ENCODE measurements at places on chromosomes 6 and 20.

- H3K36me3 ChIP-seq, result no peaks in the 10 kb centered on the region
- no peaks in the 10 kb centered on the region for H3K27me3 ChIP-seq
- no peak overlapping the region for H3K4me3 ChIP-seq
- DNase-seq, result no peak
- no peak overlapping the region for H3K27ac ChIP-seq
- H3K4me1 ChIP-seq, result no peaks in the 10 kb centered on the region
Measured at GRCh38 chr20:12372557-12372956, 454.9 kb downstream of the BTBD3 start.

DNA sequence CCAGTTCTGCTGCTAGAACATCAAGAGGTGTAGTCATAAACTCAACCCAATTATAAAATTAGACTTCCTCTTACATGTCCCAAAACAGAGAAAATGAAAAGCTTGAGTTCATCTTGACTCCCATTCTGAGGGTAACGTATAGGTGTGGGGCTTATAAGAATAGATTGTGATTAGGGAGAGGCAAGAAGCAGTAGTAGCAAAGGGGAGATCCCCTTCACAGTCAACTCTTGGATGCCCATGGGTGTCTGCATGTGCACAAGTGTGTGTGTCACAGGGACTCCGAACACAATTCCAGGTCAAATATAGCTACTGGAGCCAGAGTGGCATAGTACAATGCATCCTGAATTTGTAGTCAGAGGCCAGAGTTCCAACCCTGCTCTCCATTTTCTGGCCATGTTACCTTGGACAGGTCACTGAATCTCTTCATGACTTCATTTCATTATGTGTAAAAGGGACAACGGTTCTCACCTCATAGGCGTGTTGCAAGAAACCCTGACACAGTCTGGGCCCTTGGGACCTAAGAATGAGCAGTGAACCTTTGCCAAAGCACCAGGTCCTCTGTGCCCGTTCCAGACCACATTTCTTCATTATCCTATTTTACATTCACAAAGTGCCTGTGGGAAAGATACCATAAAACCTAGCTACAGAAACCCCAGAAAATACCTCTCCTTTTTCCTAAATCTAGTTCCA lies 11.8 kb downstream of the GSTA4 start:
- DNase-seq, result no peak
- no peaks in the 10 kb centered on the region for H3K27me3 ChIP-seq
- H3K36me3 ChIP-seq, result peaks cover 55% of the 10 kb centered on the region
- no peak overlapping the region for H3K27ac ChIP-seq
- H3K4me3 ChIP-seq, result no peak overlapping the region

DNA sequence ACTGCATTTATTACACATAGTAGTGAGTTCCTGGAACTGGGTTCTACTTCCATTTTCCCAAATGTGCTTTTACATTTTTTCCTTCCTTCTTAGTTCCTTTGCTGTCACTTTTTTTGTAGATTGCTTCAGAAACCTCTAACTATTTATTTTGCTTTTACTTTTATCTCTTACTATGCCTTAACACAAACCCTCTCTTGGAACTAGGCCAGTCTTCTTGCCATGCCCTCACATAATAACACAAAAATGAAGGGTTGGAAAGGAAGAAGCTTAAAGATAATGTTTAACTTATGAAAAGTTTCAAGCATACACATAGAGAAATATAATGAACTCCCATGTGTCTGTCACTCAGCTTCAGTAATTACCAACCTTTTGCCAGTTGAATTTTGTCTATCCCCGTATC lies 27.1 kb downstream of the TOP1 start:
- peaks cover 64% of the 10 kb centered on the region for H3K4me1 ChIP-seq
- H3K27me3 ChIP-seq, result no peaks in the 10 kb centered on the region
- DNase-seq, result no peak
- H3K4me3 ChIP-seq, result no peak overlapping the region
- H3K36me3 ChIP-seq, result no peaks in the 10 kb centered on the region

DNA sequence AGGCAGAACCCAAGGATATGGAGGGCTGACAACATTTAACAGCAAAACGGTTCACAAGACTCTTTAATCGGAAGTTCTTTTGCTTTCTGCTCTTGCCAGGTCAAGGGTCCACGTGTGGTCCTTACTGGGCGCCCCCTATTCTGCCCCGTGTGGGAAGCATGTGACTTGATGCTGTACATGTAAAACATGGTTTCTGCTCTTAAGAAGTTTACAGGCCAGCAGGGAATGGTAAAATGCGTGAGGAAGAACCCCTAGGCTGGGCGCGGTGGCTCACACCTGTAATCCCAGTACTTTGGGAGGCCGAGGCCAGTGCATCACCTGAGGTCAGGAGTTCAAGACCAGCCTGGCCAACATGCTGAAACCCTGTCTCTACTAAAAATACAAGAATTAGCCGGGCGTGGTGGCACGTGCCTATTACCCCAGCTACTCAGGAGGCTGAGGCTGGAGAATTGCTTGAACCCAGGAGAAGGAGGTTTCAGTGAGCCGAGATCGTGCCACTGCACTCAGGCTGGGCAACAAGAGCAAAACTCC lies 19.3 kb downstream of the ZNF217 start:
- H3K36me3 ChIP-seq, result no peaks in the 10 kb centered on the region
- H3K4me1 ChIP-seq, result peaks cover 11% of the 10 kb centered on the region
- DNase-seq, result no peak
- no peaks in the 10 kb centered on the region for H3K27me3 ChIP-seq

DNA sequence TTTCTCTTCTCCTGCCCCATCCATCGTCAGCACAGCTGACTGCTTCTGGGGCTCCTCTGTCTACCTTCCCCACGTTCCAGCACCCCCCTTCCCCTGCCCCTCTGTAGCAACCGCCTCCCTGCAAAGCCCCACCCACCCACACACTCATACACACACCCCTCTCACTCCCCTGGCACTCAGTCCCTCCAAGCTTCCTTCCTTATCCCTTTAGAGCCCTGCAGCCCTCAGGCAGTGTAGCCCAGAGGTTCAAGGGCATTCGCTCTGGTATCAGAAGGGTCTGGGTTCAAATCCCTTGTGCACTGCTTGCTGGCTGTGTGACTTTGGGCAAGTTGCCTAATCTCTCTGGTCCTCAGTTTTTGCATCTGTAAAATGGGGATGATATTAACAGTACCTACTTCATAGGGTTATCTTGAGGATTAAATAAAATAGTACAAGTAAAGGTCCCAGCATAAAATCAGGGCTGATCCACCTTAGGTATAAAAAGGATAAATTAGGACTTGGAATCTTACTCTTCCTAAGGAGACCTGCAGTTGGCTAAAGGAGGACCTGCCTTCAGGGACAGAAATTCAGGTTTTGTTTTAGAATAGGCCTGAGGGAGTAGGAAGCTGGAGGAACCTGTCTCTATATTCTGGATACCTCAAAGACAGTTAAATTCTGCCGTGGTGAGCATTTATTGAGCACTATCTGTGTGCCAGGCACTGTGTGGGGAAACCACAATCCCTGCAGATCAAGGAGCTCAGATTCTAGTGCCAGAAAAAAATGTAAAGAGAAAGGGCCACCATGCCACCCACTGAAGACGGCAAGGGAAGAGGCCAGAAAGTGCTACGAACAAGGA lies 94.1 kb downstream of the SNX5 start:
- peaks cover 8% of the 10 kb centered on the region for H3K27me3 ChIP-seq
- no peak overlapping the region for H3K27ac ChIP-seq
- no peaks in the 10 kb centered on the region for H3K36me3 ChIP-seq

- H3K4me1 ChIP-seq, result peaks cover 6% of the 10 kb centered on the region
- no peaks in the 10 kb centered on the region for H3K36me3 ChIP-seq
- H3K4me3 ChIP-seq, result no peak overlapping the region
Measured at GRCh38 chr6:157853902-157854502, 31.0 kb downstream of the SNX9 start.

DNA sequence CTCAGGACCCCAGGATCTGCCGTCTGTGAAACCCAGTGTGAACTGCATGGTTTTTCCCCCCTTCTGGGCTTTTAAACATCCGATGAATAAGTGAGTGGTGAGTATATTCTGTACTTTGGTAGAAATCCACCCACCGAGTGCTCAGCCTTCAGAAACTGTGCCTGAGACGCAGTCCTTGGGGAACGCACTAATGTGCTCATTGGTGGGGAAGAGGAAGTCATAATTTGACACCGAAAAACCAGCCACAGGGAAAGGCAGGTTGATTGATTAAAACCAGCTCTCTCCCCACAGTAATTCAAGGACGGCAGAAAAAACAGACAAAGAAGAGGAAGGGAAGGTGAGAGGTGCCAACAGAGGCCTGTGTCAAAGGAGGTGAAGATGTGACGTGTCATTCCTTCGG lies 21.7 kb downstream of the EDN3 start:
- no peak overlapping the region for H3K4me3 ChIP-seq
- no peaks in the 10 kb centered on the region for H3K36me3 ChIP-seq
- no peaks in the 10 kb centered on the region for H3K4me1 ChIP-seq
- H3K27ac ChIP-seq, result no peak overlapping the region

- H3K27me3 ChIP-seq, result no peaks in the 10 kb centered on the region
- no peak for DNase-seq
- no peaks in the 10 kb centered on the region for H3K4me1 ChIP-seq
Measured at GRCh38 chr20:52439375-52439774, 247.8 kb upstream of the ZFP64 start.

DNA sequence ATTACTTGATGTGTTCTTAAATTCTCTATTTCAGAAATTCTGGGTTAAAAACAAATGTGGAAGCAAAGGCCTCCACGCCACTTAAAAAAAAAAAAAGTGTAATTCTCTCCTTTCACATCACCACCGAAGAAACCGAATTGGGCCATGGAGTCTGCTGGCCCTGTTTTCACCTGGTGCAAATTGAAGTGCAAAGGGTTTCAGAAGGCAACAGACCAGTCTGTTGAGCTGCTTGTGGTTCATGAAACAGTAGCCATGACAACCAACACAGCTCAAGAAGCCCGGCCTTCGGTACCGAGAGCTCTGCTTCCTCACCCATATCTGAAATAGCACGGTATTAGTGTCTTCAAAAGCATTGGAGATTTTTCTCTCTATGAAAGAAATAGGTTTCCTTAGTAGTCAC lies 63.1 kb downstream of the GMPR start:
- peaks cover 4% of the 10 kb centered on the region for H3K4me1 ChIP-seq
- H3K4me3 ChIP-seq, result no peak overlapping the region
- no peaks in the 10 kb centered on the region for H3K27me3 ChIP-seq
- H3K36me3 ChIP-seq, result peaks cover 28% of the 10 kb centered on the region
- peak overlapping the region; percentile 48 for H3K27ac ChIP-seq
